Hair follicular keratinocyte (primary cell): ENCODE measurements at places on chromosomes 2 and 18. TPM values are rescaled to one million over a fixed set of nuclear protein-coding genes. Genes with fewer than 3 reads are reported as not detected.

Gene CNTNAP5
- not detected in 2 replicates for total RNA-seq

Gene MAPK4
- not detected in 2 replicates for total RNA-seq

Gene TOGARAM2
- not detected in 2 replicates for total RNA-seq

Gene SCG2
- total RNA-seq, result not detected in 2 replicates

Gene PID1
- 7.8 and 9.6 TPM in 2 replicates for total RNA-seq

Gene LIPG
- 84.4 and 118 TPM in 2 replicates for total RNA-seq

Gene B3GNT7
- 0.34 and 0.47 TPM in 2 replicates for total RNA-seq

Gene FER1L5
- total RNA-seq, result 0.34 TPM in 1 of 2 replicates, not detected in the other

Gene TNFRSF11A
- total RNA-seq, result 0.16 and 0.23 TPM in 2 replicates

Gene CYRIA
- 0.30 and 0.31 TPM in 2 replicates for total RNA-seq

Gene GLB1L
- 8.0 and 10.2 TPM in 2 replicates for total RNA-seq

Gene AKAIN1
- not detected in 2 replicates for total RNA-seq

Gene TCF23
- 0.04 TPM in 1 of 2 replicates, not detected in the other for total RNA-seq

Gene SKOR2
- total RNA-seq, result not detected in 2 replicates

Gene RMDN2
- 1.0 and 1.7 TPM in 2 replicates for total RNA-seq
